ENCODE measurements at places on chromosomes 11 and 22.

DNA sequence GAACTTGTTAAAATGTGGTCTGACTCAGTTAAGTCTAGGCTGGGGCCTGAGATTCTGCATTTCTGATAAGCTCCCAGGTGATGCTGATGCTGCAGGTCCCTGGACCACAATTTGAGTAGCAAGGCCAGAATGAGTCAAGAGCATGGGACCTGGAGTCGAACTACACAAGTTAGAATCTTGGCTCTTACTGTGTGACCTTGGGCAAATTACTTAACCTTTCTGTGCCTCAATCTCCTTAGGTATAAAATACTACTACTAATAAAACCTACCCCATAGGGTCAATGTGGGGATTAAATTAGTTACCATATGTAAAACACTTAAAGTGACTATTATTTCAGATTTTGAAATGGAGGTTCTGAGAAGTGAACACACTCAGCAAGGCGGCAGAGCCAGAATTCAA lies 34.3 kb downstream of the GDPD5 start:
- no peak for DNase-seq

DNA sequence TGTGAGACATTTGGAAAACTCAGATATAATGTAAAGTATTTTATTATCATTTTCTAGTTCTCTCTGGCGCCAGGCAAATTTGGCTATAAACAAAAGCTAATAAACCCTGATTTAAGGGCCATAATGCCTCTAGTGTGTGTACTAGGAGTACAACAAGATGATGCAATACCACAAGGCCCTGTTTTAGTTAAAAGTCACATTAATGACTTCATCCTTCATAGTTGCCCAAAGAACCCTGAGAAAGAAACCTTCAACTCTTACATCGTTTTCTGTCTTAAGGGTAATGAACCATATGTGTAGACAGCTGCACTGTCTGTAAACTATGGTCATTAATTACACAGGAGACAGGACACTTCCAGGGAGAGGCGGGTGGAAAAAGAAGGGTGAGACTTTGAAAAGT lies 538.4 kb downstream of the FAM181B start:
- DNase-seq, result no peak

- DNase-seq, result peak; percentile 42
Observed at GRCh38 chr22:45441138-45441537, 27.6 kb downstream of the RIBC2 start.

GRCh38 chr11:18986744-18987143 lies 47.5 kb upstream of the MRGPRX1 start:
- DNase-seq, result no peak

DNA sequence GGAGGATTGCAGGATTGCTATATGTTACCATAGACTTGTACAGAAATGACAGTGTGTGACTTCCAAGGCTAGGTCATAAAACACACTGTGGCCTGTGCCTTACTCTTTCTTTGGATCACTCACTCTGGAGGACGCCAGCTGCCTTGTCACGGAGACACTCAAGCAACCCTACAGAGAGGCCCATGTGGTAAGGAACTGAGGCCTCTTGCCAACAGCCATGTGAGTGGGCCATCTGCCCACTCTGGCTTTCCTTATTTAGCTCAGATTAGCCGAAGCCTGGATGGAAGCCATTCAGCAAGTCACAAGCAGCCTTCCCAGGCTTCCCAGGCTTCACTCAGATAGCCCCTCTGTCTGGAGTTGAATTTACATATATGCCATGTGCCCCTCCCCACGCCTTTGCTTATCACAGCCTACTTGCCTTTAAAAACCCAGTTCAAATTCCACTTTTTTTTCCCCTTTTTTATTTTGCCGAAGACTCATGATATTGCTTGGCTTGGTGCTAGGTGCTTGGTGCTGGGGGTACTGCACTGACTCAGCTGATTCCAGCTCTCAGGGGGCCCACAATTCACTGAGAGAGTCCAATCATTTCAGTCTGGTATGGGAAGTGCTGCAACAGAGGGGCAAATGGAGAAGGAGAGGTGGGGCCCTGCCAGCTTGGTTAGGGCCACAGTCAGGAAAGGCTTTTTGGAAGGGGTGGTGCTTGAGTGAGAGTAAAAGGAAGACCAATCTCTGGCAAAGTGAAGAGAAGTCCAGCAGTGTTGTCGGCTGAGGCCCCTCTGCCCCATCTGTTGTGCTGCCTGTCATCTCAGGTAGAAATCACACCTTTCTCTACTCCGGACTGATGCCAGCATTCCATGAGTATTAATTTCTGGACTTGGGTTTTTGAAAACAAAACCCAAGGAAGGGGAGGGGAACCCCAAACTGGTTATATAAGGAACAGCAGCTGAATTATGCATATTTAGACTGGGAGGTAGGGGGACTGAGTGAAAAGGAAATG lies 14.5 kb upstream of the P4HA3 start:
- DNase-seq, result no peak

GRCh38 chr11:2325719-2326118 lies 23.9 kb downstream of the TSPAN32 start:
- no peak for DNase-seq

- no peak for DNase-seq
Observed at GRCh38 chr22:27175021-27175838, 517.8 kb downstream of the MIAT start.

- no peak for DNase-seq
Observed at GRCh38 chr11:39144351-39145130, 2314.9 kb downstream of the LRRC4C start.

DNA sequence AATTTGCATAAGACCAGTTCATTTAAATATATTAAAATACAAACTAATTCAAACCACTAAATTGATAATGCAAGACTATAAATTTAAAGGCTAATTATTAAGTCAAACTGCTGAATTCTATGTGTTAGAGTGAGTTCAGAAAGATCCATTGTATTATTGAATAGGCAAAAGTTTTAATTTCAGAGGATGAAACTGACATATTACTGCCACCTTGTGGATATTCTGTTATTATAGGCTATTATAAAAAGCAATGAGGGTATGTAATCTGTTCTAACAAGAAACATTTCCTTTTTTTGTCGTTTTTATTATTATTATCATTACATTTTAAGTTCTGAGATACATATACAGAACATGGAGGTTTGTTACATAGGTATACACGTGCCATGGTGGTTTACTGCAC lies 20.9 kb upstream of the NAALAD2 start:
- DNase-seq, result no peak

DNA sequence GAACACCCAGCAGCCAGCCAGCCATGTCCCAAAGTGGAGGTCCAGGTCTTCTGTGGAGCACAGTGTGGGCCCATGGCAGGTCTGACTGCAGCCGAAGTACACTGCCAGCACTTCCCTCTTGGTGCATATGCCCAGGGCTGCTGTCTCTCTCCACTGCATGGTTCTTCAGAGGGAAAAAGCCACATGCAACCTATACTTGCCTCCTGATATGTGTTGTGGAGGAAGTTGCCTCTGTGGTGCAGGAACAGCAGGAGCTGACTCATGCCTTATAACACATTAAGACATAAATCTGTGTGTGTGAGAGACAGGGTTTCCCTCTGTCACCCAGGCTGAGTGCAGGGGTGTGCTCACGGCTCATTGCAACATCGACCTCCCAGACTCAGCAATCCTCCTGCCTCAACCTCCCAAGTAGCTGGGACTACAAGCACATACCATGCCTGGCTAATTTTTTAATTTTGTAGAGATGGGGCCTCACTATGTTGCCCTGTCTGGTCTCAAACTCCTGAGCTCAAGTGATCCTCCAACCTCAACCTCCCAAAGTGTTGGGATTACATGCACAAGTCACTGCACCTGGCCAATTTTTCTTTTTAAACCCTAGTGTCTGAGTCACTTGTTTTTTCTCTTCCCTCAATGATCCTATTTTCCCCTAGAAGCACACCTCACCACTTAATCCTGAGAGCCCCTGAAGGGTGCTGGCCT lies 98.8 kb downstream of the MPPED2 start:
- DNase-seq, result no peak
